A549 treated with dexamethasone at 1 μM for 4 hours (cell line): ENCODE measurements at places on chromosomes 7 and 10. TPM values are rescaled to one million over a fixed set of nuclear protein-coding genes. Genes with fewer than 3 reads are reported as not detected.

The SMURF1 gene
- 19.2 to 26.6 TPM (median 21.7 TPM) in 5 replicates for total RNA-seq

The MPLKIP gene
- 33.3 to 37.8 TPM (median 35.7 TPM) in 5 replicates for total RNA-seq

The CHST3 gene
- total RNA-seq: 50.5 to 76.3 TPM (median 69.3 TPM) in 5 replicates

The IDI2 gene
- 0.07 TPM in 1 of 5 replicates, not detected in the others for total RNA-seq

The MYO3A gene
- total RNA-seq: not detected in 5 replicates

The PILRA gene
- 3.0 to 5.8 TPM (median 5.0 TPM) in 5 replicates for total RNA-seq

The IRF5 gene
- total RNA-seq: 11.9 to 16.6 TPM (median 15.9 TPM) in 5 replicates

The HOXA13 gene
- 2.0 to 3.1 TPM (median 2.6 TPM) in 5 replicates for total RNA-seq

The CTAGE6 gene
- not detected in 5 replicates for total RNA-seq

The ZEB1 gene
- total RNA-seq: 6.2 to 10.8 TPM (median 8.3 TPM) in 5 replicates

The GOLGA7B gene
- 3.1 to 4.2 TPM (median 3.8 TPM) in 5 replicates for total RNA-seq

The IFIT1B gene
- total RNA-seq: not detected in 5 replicates

The SLC18A3 gene
- total RNA-seq: 0.04 to 0.06 TPM in 2 of 5 replicates, not detected in the others

The CPED1 gene
- total RNA-seq: not detected in 5 replicates

The UPK3B gene
- 10.2 to 20.0 TPM (median 18.4 TPM) in 5 replicates for total RNA-seq

The PDE1C gene
- total RNA-seq: 2.4 to 4.0 TPM (median 3.1 TPM) in 5 replicates

The RSPH10B gene
- total RNA-seq: 0.10 to 0.16 TPM (median 0.12 TPM) in 3 of 5 replicates, not detected in the others

The HSPA12A gene
- 7.0 to 10.6 TPM (median 10.3 TPM) in 5 replicates for total RNA-seq

The CD36 gene
- 0.06 to 0.15 TPM (median 0.08 TPM) in 4 of 5 replicates, not detected in the other for total RNA-seq

The THNSL1 gene
- 3.2 to 4.7 TPM (median 4.5 TPM) in 5 replicates for total RNA-seq

The LIPF gene
- not detected in 5 replicates for total RNA-seq

The NME8 gene
- not detected in 5 replicates for total RNA-seq

The AKR1E2 gene
- total RNA-seq: 4.8 to 6.1 TPM (median 5.6 TPM) in 5 replicates
